Stimulated activated CD4-positive, alpha-beta T cell treated with anti-CD3 and anti-CD28 coated beads, Interleukin-12 subunit alpha, Interleukin-12 subunit beta, amount 100 ng/mL, for 4 hours (primary cell): ENCODE measurements at places on chromosomes 13 and 19.

GRCh38 chr19:48806518-48806817 is 4.4 kb downstream of the BCAT2 start:
- no peak for DNase-seq

DNA sequence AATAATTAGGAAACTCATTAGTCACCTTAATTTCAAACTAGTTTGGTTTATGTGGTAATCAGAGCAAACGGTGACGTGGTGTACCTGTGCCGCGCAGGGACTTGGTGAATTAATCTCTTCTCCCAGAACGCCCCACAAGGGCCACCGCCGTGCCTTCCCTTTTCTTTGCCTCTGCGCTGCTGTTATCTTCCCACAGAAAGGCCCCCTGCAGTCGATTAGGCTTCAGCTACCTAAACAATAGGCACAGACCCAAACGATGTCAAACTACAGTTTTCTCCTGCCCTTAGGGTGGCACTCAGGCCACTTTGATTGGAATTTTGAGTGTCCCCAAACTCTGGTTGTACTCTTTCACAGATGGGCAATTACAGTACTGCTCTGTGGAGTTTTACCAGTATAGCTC is 115.5 kb downstream of the GGACT start:
- DNase-seq = no peak

- DNase-seq = peak; percentile 11
These were observed 75.2 kb upstream of the MCF2L start for GRCh38 chr13:112893570-112894422.

GRCh38 chr13:77779552-77780272 is 82.2 kb downstream of the SLAIN1 start:
- DNase-seq = no peak

GRCh38 chr13:109868578-109869311 is 82.4 kb upstream of the IRS2 start:
- no peak for DNase-seq

GRCh38 chr13:48749144-48749543 is 95.4 kb downstream of the CYSLTR2 start:
- DNase-seq = no peak

DNA sequence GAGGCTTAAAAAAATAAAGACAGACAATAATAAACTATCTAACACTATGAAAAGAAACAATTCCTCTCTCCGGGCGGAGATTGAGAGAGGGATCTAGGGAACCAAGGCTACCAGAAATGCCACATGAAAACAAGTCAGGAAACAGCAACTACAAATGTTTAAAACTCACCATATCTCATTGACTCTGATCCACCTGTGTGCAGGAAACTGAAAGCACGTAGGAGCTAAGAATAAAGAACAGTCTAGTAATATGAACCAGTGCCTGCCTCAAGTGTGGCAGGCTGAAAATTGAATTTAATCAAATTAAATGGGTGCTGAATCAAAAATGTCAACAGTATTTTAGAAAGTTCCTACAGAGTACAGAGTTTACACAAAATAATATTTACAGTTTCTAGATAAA is 1701.0 kb downstream of the SLITRK5 start:
- no peak for DNase-seq

DNA sequence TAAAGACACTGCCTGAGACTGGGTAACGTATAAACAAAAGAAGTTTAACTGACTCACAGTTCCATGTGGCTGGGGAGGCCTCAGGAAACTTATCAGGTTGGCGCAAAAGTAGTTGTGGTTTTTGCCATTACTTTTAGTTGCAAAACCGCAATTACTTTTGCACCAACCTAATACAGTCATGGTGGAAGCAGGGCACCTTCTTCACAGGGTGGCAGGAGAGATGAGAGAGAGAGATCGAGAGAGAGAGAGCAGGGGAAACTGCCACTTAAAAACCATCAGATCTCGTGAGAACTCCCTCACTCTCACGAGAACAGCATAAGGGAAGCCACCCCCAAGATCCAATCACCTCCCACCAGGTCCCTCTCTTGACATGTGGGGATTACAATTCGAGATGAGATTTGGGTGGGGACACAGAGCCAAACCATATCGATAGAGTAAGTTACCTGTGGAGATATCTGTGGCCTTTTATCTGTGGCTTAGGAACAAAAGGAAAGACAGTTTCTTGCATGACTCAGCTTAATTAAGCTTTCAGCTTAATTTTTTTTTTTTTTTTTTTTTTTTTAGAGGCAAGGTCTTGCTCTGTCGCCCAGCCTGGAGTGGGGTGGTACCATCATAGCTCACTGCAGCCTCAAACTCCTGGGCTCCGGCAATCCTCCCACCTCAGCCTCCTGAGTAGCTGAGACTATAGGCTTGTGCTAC is 7.6 kb upstream of the CABP5 start:
- DNase-seq = no peak

DNA sequence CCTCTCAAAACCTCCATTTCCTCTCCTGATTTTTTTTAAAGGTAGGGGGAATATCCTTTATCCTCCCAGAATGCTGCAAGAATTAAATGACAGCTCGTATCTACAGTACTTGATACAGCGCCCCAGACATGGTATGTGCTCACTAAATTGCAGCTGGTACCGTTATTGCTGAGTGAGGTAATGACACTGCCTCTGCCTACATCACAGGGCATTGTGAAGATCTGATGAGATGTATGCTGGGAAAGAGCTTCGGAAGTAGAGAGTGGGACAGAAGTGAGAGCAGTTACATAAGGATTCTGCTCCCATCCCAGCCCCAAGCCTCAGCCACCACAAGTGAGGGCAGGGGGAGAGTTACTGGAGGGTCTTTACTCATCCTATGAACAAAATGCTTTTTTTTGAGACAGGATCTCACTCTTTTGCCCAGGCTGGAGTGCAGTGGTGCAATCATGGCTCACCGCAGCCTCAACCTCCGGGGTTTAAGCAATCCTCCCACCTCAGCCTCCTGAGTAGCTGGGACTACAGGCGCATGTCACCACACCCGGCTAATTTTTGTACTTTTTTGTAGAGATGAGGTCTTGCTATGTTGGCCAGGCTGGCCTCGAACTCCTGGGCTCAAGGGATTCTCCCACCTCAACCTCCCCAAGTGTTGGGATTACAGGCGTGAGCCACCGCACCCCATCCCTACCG is 1.7 kb upstream of the FKRP start:
- DNase-seq = no peak

DNA sequence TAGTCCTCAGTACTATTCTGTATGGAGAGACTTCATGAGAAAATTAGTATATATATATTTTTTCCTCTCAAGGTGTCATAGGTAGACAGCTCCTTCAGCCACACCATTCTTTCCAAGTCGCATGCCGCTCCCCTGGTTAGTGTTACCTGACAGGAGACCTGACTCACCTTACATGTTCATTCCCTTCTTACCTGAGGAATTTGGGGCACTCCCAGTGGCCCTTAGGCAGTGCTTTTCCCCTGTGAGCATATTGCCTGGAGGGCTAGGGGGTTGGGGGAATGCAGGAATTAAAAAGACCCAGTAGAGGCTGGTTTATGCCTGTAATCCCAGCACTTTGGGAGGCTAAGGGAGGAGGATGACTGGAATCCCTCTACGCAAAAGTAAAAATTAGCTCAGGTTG is 9.0 kb upstream of the ACTN4 start:
- no peak for DNase-seq

GRCh38 chr13:72875233-72875632 is 93.3 kb downstream of the PIBF1 start:
- DNase-seq = no peak

DNA sequence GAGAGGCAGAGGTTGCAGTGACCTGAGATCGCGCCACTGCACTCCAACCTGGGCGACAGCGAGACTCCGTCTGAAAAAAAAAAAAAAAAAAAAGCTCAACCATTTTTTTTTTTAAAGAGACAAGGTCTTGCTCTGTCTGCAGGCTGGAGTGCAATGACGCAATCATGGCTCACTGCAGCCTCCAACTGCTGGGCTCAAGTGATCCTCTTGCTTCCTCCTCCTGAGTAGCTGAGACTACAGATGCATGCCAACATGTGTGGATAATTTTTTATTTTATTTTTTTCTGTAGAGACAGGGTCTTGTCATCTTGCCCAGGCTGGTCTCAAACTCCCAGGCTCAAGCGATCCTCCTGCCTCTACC is 10.3 kb downstream of the EHD2 start:
- no peak for DNase-seq

DNA sequence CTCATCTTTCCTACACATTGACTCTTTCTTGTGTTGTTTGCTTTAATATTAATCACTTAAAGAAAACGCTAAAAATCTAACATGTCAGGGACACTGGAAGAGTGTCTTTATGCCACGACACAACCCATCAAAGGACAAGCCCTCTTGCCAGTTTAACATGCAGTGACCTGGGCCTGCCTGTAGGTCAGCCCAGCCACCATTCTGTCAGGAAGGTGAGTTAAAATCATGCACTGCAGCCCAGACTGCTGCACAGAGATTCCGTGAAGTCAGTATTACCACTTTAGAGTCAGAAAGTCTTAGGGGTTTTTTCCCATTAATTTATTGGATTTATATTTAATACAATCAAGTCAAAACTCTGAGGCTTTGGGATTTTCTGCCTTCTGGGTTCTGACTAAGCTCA is 58.0 kb downstream of the TNFRSF19 start:
- DNase-seq = no peak

GRCh38 chr13:98609756-98610155 is 32.8 kb upstream of the STK24 start:
- DNase-seq = no peak

DNA sequence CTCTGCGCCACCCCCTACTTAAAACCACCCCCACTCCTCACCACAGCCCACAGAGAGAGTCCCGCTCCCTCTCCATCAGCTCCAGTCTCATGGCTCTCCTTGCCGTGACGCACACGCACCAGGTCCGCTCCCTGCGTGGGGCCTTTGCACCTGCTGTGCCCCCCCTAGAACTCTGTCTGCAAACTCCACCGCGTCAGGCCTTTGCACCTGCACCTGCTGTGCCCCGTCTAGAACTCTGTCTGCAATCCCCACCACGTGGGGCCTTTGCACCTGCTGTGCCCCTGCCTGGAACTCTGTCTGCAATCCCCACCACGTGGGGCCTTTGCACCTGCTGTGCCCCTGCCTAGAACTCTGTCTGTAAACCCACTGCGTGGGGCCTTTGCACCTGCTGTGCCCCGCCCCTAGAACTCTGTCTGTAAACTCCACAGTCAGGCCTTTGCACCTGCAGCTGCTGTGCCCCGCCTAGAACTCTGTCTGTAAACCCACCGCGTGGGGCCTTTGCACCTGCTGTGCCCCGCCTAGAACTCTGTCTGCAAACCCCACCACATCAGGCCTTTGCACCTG is 4.2 kb downstream of the SHC2 start:
- DNase-seq = no peak

- no peak for DNase-seq
These were observed 53.9 kb upstream of the FLT1 start for GRCh38 chr13:28548872-28549271.

GRCh38 chr13:44768239-44768638 is 192.1 kb upstream of the TSC22D1 start:
- DNase-seq = no peak

GRCh38 chr13:61918841-61919240 is 503.2 kb upstream of the PCDH20 start:
- no peak for DNase-seq

GRCh38 chr19:6498294-6499036 is 3.6 kb downstream of the TUBB4A start:
- no peak for DNase-seq

DNA sequence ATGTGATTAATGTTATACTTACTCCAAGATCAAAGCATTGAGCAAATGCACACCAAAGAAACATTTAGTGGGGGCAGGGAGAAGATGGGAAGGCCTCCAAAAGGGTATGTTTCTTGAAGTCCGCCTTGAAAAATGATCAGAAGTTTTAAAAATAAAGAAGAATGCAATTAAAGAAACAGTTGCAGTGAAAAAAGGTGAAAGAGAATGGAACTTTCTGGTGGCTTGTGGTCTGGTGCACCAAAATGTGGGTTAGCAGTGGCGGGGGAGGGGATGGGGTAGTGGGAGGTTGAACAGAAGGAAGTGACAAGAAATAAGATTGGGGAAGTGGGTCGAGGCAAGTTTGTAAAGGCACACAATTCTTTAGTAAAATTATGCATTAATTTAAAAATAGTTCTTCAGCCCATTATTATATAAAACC is 2.5 kb downstream of the LCP1 start:
- peak; percentile 67 for DNase-seq
